Activated T-cell treated with anti-CD3 and anti-CD28 coated beads, Interleukin-2, amount 50 U/mL, for 72 hours (primary cell): ENCODE measurements at places on chromosomes 1 and 21.

- no peak for DNase-seq
Observed at GRCh38 chr1:55171694-55172093, 43.5 kb downstream of the USP24 start.

- DNase-seq: no peak
Observed at GRCh38 chr1:110163591-110163990, 13.3 kb downstream of the SLC6A17 start.

GRCh38 chr1:73771396-73771795 is 426.6 kb downstream of the LRRIQ3 start:
- DNase-seq: no peak

- no peak for DNase-seq
Observed at GRCh38 chr21:41680444-41681347, 86.2 kb downstream of the RIPK4 start.

DNA sequence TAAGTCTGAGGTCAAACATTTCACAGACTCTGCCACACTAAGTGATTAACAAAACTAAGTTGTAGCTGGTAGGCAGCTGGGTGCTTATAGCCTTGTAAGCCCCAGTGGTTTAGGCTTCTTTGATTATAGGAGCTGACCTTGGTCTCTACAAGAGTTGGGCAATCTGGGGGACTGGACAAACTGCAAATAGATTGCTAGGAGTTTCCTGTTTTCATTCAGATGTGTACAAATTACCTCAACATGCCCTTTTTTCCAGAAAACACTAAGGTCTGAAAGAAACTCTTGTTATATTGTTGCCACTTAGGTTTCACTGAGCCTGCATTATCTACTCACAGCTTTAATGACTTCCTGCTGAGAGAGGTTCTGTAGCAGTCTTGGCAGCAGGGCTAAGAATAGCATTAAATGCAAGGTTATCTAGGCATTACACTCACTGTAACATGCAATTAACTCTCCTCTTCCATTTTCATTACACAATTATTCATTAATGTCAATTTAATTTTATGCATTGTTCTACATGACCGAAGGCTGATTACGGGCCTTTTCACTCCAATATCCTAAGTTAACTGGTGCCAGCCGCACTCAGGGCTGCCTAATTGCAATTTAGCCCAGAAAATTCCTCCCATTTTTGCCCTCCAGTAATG is 314.0 kb downstream of the LMO4 start:
- no peak for DNase-seq

- no peak for DNase-seq
Observed at GRCh38 chr21:25859235-25859929, 124.6 kb downstream of the GABPA start.

DNA sequence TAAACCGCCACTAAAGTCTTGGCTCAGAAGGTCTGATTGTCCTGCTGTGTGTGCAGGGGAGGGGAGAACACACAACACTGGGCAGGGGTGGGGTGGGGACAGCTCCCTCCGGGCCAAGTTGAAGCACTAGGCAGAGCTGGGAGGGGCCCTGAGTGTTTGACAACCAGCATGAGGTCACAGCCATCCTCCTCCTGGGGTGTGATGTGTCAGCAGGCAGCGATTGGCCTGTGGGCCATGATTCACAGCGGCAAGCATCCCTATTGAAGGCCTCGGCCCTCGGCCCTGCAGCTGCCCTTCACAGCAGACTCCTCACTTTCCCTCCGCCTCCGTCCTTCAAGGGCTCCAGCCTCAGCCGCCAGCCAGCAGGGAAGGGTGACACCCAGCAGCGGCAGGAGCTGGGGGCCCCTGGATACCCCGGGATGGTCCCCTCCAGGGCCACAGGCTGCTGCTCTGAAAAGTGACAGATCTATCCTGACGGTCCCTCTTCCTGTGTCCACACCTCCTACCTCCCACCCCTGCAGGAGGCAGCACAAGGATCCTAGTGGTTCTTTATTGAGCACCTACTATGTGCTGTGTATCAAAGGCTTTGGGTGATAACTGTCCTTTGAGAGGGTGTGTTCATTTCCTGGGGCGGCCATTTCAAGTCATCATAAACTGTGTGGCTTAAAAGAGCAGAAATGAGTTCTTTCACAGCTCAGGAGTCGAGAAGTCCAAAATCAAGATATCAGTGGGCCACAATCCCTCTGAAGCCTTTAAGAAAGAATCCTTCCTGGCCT is 66.0 kb upstream of the SLC25A33 start:
- no peak for DNase-seq

DNA sequence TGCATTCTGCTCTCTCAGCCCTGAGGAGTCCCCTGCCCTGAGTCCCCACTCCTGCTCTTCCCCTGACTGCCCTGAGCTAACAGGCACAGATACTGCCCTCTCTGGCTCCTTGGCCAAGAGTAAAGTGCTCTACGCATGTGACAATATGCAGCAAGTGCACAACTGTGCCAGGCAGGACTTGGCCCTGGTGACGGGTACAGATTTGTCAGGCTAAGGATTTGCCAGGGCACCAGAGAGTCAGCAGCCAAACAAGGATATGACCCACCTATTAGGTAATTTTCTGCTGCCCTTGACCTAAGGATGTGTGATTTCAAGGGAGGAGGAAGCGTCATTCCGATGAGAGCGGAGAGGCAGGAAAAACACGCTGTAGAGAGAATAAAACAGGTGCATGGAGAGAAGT is 339.0 kb downstream of the PTPRU start:
- no peak for DNase-seq

DNA sequence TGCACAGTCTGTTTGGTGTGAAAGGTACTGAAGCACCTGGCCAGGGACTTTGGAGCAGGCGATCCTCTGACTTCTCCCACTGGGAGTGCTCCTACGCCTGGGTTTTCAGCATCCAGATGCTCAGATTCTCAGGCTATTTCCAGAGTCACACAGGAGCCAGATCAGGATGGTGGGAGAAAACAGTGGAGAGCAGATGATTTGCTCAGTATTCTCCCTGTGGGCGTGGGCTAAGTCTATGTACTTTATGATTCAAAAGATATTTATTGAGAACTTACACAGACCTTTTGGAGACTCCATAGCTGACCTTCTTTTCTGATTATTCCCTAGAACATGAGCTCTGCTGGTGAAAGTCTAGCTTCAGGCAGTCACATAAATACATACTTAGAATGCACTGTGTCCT is 134.6 kb downstream of the TENT5C start:
- DNase-seq: no peak
